AG04449 (cell line): ENCODE measurements at places on chromosomes 12 and 14.

DNA sequence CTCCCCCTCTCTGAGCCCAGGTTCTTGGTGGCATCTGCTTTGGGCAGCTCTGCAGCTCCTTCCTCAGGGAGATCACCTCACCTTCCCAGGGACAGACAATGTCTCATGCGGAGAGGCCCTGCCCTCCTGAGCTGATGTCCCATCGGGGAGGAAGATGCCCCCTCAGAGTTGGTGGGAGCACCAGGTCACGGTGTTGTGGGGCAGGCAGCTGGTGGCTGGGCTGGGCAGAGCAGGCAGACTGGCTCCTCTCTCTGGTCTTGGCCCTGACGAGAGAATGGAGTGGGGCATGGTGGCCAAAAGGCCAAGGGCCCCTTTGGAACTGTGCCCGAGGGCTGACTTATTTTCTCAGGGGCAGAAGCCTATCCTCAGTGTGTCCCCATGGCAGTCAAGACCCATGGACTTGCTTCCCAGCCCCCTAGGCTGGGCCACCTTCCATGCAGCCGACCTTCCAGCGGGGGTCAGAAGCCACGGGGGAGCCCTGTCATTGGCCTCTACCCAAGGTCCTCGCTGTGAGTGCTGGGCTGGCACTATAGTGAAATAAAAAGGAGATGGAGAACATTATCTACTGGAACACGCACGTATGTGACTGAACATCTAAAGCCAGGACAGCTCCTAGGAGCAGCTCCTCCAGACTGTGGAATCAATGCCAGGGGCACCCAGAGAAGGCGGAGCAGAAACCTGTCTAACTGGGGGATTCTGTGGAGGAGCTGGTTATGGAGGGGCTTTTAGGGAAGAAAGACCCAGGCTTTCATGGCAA is 21.9 kb downstream of the PPP2R5C start:
- no peak for DNase-seq

GRCh38 chr14:104826189-104826860 is 25.4 kb downstream of the ZBTB42 start:
- DNase-seq = no peak

DNA sequence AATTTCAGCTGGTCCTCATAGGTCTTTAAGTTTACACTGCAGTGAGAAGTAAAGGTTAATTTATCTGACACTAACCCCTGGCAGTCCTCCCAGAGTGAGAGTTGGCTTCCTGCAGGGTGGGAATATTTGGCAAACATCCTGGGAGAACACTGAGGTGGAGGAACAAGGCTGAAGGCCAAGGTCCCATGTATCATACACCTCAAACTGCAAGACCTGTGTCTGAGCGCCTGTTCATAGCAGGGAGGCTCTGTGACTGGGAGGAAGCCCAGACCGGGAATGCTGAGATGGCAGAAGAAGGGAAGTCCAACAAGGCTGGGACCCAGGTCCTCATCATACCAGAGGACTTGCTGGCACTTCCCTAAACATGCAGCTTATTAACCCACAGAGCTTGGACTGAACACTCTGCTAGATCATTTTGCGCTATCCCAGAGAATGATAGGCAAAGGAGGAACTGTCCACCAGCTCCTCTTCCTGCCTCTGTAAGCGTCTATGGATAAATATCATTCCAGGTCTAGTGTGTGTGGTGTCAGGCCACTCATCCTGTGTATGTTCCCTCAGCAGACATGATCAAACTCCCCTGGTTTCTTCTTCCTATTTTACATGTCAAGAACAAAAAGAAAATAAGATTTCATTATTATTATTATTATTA is 199.6 kb upstream of the CNOT2 start:
- no peak for DNase-seq

GRCh38 chr14:72500234-72500838 is 393.6 kb downstream of the DPF3 start:
- DNase-seq = no peak

GRCh38 chr12:127292736-127293135 is 974.2 kb upstream of the TMEM132C start:
- DNase-seq = no peak

DNA sequence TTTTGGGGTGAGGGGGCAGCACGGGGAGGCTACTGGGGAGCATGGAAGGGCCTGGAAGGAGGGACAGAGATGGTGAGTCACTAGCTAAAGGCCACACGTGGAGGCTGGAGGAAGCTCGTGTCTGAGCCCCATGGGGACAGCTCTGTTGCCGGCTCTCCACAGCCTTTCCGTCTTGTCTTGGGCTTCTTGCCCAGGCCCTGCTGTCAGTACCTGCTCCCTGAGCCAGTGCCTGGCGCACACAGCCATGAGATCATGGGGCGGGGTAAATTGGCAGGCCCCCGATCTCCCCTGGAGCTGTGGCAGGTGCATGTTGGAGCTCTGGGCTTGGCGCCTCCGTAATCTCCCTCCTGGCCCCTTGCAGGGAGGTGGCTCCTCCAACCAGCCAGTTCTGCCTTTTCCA is 16.1 kb upstream of the KRT80 start:
- no peak for DNase-seq
